NCI-H2107 (cell line): ENCODE measurements at places on chromosomes 3 and 15.

DNA sequence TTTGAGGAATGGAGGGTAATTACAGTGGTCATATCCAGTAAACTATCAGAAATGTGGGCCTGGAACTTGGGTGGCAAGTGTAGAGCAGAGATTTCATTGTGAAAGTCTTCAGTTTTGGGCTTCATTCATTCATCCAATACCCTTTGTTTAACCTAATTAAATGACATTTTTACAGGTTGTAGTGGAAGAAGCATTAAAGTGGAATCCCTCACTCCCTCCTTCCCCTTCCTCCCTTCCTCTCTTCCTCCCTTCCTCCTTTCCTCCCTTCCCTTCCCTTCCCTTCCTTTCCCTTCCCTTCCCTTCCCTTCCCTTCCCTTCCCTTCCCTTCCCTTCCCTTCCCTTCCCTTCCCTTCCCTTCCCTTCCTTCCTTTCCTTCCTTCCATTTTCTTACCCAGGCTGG is 219.3 kb downstream of the PDCD6IP start:
- DNase-seq = no peak

DNA sequence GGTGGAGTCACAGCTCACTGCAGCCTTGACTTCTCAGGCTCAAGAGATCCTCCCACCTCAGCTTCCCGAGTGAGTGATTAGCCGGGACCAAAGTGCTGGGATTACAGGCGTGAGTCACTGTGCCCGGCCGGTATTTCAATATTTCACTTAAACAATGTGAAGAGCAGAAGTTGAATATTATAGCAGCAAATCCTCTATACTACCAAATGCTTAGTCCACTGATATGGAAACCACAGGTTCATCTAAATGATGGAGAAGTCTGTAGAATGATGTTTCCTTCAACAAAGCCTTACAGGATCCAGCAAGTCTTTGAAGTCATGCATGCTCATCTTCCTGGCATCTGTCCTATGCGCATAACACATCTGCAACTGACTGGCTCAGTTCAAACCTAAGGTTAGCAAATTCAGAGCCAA is 20.3 kb upstream of the UACA start:
- no peak for DNase-seq

GRCh38 chr15:72784456-72784876 is 908 bp upstream of the ADPGK start:
- DNase-seq = no peak

- no peak for DNase-seq
Observed at GRCh38 chr15:93985176-93985575, 246.2 kb upstream of the MCTP2 start.

- no peak for DNase-seq
Observed at GRCh38 chr3:148823026-148823425, 4.6 kb upstream of the CPB1 start.

DNA sequence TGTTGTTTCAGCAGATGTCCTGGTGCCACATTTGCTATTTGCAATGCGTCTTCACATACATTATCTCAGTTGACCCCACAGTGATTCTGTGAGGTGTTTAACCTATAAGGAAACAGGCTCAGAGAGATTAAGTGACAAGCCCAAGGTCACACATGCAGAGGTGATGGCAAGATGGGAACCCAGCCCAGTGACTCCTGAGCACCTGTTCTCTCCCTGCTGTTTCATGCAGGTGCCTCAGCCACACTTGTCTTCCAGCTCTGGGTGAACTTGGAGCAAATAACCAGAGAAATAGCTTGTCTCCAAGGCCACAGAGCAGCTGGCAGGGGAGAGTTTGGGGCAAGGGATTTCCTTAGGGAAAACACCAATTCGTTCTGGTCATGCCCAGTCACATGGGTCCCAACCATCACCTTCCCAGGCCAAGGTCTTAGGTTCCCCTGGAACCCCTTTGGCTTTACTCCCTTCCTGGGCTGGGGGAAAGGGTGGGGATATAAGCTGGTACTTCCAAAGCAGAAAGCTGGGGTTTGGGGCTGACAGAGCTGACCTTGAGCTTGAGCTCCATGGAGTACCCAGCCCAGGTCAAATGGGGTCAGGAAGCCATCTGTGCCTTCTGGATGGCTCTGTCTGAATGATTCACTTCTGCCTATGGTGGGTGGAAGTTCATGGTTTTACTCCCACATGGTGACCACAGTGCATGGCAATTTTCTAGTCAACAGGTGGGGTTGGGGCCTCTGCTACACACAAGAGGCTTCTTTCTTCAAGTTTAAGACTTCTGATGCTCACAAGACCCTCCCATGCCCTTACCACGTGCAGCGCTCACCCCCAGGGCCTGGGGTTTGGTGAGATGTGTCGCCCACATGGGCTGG is 22.4 kb downstream of the LIPC start:
- no peak for DNase-seq

- no peak for DNase-seq
Observed at GRCh38 chr3:46280105-46280797, 38.0 kb downstream of the CCR3 start.

GRCh38 chr15:31387479-31388118 is 61.0 kb downstream of the KLF13 start:
- DNase-seq = no peak

- no peak for DNase-seq
Observed at GRCh38 chr3:33438284-33438668, 1.9 kb downstream of the UBP1 start.

DNA sequence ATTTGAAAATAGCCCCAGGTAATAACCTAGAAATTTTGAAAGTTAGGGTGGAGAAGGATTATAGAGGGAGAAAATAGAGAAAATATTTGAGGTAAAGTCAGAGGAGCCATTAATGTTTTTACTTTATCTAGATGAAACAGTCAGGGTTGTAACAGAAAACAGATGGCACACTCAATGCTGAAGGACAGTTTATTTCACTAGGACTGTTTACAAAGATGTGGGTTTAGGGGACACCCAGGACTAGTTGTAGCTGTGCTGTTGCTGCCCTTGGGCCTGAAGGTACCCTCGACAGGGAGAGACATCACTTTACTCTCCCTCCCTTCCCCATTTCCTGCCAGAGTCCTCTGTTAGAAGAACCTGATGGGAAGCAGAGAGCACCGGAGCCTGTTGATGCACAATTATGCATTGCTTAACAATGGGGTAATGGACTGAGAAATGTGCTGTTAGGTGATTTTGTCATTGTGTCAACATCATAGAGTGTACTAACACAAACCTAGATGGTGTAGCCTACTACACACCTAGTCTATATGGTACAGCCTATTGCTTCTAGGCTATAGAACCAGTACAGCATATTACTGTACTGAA is 103.8 kb downstream of the GALK2 start:
- DNase-seq = no peak

DNA sequence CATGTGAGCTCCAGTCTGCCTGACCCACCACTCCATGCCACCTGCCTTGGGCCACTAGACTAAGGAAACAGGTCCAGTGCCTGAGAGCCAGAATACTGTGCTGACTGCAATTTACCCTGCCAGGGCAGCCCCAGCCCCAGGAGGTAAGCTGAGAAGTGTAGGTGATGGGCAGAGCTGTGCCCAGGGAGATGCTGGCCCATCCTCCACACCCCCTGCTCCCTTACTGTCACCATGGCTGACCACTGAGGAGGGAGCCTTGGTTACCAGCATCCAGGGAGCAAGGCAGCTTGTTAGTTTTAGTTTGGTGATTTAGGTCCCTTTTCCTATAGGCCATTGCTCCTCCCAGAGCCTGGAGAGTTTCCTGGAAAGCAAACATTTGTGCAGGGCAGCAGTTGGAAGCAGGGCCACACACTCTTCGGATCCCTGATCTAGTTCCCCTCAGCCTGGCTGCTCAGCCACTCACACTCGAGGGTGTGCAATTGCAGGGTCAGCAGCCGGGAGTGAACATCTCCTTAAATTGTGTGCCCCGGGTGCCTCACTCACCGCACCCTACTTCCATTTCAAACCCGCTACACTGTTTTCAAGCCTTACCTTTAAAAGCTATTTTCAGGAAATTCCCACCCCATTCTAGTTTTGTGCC is 2.0 kb downstream of the GALNT15 start:
- DNase-seq = no peak

DNA sequence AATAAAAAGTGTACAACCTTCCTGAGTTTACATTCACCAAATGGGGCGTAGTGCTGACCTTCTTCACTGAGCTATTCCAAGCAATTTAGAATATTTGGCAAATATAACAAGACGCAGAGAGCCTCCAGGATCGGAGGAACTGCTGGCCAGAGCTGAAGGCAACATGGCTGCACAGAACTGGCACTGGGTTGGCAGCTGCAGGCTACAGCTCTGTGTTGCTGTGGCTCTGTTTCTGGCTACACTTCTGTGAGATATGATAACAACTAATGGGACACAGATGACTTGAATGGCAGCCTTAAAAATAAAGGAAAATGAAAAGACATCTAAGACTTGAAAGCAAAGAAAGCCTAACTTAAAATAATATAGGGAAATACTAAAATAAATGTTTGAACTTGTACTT is 10.8 kb upstream of the SLC6A20 start:
- DNase-seq = no peak

DNA sequence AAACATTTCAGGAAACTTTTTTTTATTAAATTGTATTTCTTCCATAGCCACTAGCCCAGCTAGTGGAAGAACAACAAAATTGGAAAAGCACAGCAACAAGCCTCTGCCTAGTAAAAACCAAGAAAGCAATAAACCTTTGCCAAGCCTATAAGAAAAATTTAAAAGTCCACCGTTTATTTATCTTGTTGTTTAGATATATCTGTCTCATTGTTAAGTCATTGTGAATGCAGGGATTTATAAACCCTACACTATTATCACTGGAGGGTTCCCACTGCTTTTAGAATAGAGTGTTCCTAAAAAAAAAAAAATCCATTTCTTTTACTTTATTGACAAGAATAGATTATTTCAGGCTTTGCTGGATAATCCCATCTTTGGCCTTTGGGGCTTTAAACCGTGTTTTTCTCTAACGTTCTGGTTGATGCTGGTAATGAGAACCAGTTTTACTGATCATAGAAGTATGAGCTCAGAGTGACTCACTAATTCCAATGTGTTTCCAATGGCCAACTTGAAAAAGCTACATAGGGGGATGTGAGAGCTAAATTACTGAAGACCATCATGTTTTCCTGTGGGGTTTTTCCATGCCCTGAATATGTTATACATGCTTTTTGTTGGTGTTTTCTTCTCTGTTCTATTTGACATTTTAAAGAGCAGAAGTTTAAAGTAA is 634.1 kb downstream of the RBMS3 start:
- DNase-seq = no peak

DNA sequence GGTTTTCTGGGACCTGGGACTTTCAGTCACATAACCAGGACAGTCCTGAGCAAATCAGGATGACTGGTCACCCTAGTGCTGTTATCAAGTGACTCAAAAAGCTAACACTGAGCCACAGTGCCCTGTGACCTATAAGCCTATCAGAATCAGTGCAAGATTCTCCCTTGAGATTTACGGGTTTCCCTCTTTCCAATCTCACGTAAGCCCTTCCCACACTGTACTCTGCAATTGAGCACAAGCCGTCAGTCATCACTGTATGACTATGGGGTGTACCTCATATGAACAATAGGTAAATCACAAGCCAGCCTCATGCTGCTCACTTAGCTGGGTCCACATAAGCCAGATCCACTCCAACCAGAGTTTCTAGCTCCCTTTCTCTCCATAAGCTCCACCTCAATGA is 21.0 kb upstream of the CLDN18 start:
- no peak for DNase-seq

DNA sequence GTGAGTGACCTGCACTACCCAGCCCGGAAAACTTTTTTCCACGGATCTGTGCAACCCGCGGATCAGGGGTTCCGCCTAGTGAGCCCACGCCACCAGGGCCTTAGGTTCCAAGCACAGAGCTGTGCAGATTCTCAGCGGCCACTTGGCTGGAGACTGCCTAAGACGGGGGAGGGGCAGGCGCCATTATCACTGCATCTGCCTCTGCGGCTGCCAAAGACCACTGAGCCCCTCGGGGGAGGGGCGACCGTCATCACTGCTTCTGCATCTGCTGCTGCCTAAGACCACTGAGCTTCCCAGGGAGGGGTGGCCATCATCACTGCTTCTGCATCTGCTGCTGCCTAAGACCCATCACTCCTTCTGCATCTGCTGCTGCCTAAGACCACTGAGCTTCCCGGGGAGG is 460.2 kb downstream of the OCA2 start:
- DNase-seq = no peak

DNA sequence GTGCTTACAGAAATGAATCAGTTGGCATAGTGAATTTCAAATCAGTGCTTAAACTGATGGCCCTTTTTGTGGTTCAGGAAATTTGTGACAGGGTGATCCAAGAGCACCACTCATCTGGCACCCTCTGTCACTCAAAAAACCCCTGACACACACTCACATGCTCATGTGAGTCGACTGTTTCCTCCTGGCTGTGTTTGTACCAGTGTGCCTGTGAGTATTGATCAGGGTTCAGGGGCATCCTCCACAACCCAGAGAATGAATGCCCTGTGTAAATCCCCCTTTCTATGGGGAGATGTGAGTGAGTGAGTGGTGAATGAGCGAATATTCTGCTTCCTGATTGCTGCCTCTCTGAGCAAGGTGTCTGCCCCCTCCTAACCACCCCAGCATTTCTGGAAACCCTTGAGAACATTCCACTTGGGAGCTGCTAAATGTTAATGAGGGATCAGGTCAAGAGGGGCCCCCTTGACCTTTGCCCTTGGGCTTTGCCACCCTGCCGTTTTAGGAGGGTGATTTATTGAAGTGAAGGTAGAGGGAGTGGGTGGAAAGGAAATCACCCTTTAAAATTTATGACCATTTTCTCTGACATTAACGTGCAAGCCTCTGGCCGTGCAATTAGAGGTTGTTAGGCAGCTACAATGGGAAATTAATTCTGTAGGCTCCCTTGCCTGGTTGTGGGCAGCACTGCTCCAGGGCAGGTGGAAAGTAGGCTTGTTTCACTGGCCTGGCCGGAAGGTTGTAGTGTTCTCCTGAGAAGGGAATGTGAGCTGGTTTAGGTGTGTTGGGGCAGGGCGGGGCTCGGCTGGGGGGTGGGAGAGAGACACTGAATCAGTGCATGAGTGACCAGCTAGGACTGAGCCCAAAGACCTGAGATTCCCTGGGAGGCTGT is 87.2 kb downstream of the SLCO3A1 start:
- no peak for DNase-seq

DNA sequence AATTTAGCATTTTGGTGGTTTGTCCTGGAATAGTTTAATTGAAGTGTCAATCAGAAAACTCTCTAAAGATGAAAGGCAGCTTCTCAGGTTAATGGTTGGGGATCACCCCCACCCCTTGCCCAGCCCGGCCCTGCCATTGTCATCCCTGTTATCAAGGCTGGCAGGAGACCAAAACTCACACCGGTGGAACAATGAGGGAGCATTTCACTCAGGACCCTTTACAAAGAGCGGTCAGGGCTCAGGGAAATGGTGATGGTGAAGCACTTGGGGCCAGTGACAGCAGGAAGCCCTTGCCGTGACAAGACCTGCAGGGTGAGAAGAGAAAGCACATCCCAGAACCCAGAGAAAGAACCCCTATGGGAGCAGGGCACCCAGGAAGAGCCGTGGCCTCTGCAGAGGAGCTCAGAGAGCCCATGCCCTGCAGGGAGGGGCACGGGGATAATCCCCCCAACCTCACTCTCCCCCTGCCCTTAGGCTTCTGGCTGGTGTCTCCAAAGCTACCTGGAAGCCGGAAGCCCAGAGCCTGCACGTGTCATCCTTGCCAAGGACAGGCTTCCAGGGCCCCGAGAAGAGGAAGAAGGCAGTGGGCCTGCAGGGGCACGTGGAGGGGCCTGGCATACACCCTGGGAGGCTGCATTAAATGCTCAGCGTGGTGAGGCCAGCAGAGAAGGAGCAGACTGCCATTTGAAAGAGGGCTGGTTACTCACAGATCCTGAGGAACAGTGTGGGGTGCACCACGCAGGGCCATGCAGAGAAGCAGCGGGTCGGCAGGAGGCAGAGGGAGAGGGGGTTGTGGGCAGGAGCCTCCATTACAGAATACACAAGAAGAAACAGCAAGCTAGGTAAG is 80.6 kb upstream of the PRR20G start:
- no peak for DNase-seq

GRCh38 chr15:59528961-59529402 is 82.6 kb upstream of the GCNT3 start:
- DNase-seq = peak; percentile 81
